ENCODE measurements at places on chromosomes 3 and 15. TPM values are rescaled to one million over a fixed set of nuclear protein-coding genes. Genes with fewer than 3 reads are reported as not detected.

GRCh38 chr15:29573197-29573838, 248.9 kb downstream of the TJP1 start:
- no peak for DNase-seq

DNA sequence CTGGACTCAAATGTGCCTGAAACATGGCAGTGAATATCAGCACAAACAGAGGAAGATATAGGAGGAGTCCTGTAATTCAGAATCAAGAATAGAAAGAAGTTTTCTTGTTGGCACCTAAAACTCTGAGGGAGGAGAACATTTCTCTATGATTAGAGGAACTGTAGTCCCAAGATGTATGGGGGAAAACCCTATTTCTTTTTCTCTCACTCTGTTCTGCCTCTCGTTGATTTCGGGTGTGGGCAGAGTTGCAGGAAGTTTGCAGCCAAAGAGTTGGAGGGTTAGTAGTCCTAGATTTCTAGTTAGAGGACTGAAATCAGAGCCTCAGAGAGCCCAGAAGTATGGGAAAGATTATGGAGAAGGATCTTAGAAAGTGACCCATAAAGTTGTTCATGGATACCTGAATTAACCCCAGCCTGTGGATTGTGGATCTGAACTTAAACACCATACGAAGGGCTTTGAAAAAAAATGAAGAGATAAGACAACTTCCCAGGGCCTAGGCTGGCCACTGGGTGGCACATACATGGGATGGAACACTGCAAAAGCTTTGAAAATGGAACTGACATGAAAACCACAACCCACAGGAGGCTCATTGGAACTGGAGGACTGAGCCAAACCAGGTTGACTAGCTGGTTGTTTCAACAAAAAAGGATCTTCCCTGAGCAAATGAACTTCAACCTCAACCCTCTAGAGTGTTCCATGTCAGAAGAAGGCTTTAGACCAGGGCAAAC, 34.6 kb downstream of the FMN1 start:
- DNase-seq, result no peak

Gene RGMA
- polyA plus RNA-seq, result 8.9 TPM

Gene FAM107A
- polyA plus RNA-seq, result 3.9 TPM

DNA sequence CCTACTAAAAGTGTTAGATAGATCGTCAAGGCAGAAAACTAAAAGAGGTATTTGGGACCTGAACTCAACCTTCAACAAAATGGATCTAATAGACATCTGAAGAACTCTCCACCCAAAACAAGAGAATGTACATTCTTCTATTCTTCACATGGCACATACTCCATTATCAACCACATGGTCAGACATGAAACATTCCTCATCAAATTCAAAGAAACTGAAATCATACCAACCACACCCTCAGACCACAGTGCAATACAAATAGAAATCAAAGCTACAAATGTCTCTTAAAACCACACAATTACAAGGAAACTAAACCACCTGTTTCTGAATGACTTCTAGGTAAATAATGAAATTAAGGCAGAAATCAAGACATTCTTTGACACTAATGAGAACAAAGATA, 984.1 kb upstream of the GBE1 start:
- no peak for DNase-seq

- no peak for DNase-seq
Observed at GRCh38 chr15:49428409-49429095, 5.5 kb downstream of the FGF7 start.

Gene SMAD6
- 32.7 TPM for polyA plus RNA-seq

Gene TRH
- 0.30 TPM for polyA plus RNA-seq

Gene RBP2
- polyA plus RNA-seq, result not detected

DNA sequence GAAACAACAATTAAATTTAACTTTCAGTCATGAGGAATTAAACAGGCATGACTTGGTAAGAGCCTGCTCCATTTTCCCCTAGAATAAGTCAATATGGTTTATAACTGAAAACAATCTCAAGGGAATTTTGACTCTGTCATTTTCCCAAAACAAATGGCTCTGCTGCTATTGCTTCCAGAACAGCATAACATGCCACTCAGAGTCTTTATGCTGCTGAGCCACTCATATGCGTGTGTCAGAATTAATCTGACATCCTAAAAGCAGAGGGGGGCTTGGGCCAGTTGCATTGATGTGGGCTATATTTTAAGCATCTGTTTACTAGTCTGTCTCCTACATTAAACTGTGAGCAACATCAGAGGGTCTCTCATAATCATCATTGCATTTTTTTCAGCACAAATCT, 111.1 kb upstream of the ABI3BP start:
- DNase-seq, result no peak

DNA sequence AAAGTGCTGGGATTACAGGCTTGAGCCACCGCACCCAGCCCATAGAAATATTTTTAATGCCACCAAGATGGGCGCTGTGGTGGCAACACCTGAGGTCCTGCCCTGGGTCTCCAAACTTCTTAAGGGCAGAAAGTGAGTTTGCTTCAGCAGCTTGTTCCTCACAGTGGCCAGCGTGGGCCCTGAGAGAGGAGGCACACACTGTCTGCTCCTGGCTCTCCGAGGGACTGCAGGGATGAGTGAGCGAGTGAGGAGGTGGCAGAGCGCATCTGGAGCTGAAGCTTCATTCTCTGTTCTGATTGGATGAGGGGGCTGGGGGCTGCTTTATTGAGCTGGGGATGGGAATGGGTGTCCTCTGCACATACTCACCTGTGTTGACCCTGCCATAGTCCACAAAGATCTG, 57.6 kb upstream of the RAB6B start:
- no peak for DNase-seq

GRCh38 chr3:11621077-11621476, 22.6 kb downstream of the VGLL4 start:
- DNase-seq, result no peak

- no peak for DNase-seq
Observed at GRCh38 chr15:93308026-93308690, 219.1 kb upstream of the RGMA start.

- DNase-seq, result no peak
Observed at GRCh38 chr3:120550546-120550945, 45.6 kb upstream of the NDUFB4 start.

GRCh38 chr15:38253351-38253781, 730 bp downstream of the SPRED1 start:
- no peak for DNase-seq

DNA sequence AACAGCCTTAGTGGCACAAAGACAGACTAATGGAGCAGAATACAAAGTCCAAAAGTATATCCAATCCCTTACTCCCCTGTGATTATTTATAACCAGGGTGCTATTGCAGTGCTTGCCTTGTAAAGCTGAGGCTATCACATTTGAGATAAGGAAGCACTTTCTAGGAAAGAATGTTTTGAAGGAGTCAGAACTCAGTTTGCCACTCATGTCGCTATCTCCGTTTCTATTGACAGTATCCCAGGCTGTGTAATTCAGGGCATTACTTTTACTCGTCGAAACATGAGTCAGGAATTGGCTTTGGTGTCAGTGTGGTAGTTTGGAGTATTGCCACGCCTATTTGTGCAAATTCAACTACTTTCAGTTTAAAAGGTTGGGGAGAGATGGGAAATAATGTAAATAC, 78.4 kb downstream of the FBXL2 start:
- no peak for DNase-seq

DNA sequence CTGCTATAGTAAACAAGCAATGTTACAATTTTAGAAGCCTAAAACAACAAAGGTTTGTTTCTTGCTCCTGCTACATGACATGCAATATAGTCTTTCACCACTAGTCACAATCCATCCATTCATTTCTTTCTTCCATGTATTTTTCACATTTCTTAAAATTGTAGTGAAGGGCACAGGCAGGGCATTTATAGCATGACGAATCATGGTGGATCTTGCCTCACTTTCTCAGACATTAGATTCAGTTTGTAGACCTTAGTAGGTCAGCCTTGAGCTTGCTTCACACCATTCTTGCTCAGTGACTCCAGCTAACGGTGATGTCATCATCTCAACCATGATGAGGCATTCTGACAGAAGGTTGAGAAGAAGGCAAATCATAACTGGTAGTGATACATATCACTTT, 546.8 kb downstream of the TBL1XR1 start:
- no peak for DNase-seq

Gene BFSP2
- polyA plus RNA-seq, result 0.33 TPM

Gene CSPG4
- 7.7 TPM for polyA plus RNA-seq

DNA sequence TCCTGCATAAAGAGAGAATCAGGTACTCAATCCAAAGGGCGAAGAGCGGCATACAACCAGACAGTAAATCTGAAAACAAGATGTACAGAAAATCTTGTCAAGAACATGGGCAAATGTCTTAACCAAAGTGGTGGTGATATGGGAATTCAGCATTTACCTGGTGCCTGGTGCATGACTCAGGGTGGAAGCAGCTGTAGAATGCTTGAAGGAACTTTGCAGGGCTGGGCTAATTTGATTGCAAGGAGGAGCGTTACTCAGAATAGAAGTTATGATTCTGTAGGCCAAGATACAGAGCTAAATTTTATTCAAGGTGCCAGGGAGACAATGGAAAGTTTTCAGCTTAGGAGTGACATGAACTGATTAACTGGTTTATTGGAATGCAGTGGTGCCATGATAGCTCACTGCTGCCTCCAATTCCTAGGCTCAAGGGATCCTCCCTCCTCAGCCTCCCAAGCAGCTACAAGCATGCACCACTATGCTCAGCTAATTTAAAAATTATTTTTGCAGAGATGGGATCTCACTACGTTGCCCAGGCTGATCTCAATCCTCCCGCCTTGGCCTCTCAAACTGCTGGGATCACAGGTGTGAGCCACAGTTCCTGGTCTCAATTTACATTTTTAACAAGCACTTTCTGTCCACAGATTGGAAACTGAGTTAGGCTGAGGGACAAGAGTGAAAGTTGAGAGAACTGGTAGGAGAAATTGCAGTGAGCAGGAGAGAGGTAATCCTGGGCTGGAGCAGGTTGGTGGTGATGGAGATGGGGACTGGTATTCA, 91.5 kb upstream of the TBC1D5 start:
- no peak for DNase-seq

- no peak for DNase-seq
Observed at GRCh38 chr3:142808103-142808917, 80.6 kb downstream of the PCOLCE2 start.

- DNase-seq, result no peak
Observed at GRCh38 chr15:93861413-93861812, 369.9 kb upstream of the MCTP2 start.

Gene TFG
- 154 TPM for polyA plus RNA-seq

DNA sequence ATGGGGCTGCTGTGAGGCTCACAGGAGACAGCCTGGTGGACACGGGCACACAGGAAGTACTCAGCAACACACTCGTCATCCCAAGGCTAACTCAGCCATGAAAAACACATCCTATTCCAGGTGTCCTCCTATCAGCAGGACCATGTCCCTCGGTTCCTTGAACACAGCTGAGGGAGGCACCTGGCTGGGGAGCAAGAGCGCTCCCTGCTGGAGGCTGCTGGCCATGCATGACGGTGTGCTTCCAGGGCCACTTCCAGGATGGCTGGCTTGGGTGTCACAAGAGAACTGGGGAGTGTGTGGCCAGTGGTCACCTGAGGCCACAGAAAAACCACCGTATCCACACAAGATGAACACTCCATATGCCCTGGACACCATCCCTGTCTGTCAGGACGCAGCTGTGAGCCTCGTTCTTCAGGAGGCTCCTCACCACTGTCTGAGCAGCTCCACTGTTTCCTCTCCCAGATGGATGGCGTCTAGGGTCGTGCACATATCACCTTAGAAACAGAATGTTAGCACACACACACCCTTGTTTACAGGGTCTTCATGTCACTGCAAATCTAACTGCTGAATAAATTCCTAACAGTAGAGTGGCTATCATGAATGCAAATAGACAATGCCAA, 31.0 kb downstream of the POC1A start:
- peak; percentile 52 for DNase-seq

Gene SEMA3G
- polyA plus RNA-seq, result 28.6 TPM
